ENCODE measurements at places on chromosomes 16 and 17.

- no peak for DNase-seq
Measured at GRCh38 chr17:41773190-41773588, 13.3 kb downstream of the JUP start.

DNA sequence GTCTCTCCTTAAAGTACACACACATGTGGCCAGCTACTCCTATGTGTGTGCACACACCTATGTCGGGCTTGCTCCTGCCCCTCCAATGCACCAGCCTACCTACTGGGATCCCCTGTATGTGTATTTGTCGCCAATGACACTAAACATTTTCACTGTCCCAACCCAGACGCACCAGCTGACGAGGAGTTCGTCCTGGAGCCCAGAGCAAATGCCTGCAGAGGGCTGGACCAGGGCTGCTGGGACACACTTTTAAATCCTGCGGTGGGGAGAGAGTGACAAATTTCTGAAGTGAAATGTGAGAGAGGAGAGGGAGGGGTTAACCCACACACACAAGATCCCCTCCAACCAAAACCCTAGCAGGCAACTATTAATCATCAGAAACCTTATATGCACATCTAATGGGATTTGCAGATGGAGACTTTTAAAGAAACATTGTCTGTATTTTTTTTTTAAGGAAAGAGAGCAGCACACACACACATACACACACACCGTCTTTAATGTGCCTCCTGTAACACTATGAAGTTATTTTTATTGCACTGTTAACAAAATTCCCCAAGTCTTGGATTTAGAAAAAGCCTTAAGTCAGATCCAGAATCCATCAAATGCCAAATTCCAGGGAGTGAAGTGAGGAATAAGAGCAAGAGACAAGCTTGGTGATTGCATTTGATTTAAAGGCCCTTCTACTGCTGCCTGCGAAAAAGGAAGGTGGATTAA is at the start of gene MEOX1:
Gene MEOX1 (minus strand): TSS at position 224 of the 714 bp plus-strand sequence. CDS start 388 bp downstream, outside the sequence.
- peak; percentile 33 for DNase-seq

DNA sequence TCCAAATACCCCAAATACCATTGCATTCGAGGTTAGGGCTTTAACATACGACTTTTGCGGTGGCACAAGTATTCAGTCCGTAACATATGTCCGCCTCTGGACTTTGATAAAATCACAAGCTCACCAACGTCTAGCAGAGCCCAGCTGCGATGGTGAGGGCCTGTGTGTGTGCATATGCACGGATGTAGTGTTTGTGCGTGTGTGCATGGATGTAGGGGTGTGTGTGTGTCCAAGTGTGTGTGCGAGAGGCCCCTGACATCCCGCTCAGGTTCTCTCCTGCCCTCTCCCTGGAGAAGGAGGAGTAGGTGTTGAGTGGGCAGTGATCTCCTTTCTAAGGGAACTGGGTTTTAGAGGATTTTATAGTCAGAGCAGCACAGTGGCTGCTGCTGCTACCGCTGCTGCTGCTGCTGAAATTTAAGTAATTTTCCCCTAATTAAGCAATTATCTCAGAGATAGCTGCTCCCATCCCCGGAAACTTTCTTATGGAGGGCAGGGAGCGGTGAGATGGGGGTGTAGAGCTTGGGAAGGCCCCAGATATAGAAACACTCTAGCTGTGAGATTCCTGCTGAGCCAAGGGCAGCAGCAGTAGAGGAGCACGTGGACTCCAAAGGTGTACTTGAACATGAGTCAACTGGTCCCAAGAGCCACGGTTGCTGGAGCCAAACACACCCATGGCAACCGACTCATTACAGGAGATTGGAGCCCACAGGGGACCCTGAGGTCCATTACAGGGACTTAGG is 121.7 kb upstream of the SDK2 start:
- DNase-seq: no peak

- no peak for DNase-seq
Measured at GRCh38 chr17:58375256-58375655, 23.3 kb upstream of the SUPT4H1 start.

DNA sequence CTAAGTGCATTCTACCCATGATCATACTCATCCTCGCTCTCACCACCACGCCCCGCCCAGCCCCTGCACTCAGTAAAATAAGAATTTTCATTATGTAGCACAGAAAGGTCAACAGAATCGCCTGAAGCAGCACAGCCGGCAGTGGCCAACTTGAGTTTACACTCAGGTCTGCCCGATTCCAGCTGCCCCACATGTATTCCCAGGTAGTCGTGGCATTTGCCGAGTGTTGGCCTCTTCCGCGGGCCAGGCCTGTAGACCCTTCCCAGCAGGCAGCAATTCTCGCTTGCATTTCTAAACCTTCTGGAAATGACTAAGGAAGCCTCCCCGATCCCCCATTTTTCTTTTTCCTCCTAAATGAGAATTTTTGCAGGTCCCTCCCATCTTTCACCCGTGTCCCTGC is 609 bp downstream of the CNGB1 start:
- no peak for DNase-seq

DNA sequence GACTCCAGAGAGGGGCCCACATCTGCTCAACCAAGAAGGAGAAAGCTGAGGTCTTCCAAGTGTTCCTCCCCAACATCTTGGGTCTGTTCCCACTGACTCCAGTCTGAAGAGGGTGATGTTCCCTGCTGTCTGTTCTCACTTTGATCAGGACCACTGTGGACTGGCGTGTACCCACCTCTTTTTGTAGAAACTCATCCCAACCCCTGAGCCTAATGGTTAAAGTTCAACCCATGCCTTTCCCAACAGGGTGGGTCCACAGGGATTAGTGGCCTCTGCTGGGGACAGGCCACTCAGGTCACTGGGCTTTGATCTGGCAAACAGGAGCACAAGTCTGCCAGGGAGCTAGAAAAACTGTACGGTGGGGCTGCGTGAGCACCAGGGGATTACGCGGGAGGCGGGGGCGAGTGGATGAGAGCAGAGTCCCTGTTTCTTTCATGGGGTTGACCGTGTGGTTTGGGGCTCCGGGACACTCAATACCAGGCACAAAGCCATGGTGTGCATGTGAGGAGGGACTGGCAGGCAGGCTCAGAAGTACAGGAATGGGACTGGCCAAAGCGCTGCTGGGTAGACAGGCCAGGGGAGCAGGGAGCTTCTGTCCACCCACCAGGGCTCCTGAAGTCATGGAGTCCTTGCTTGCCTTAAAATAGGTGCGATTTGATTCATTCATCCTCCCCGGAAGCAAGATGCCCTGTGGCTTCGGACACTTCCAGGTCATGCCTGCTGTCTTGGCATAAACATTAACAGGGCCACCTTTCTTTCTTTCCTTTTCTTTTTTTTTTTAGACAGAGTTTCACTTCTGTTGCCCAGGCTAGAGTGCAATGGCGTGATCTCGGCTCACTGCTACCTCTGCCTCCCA is at the start of gene CA5A:
Gene CA5A (minus strand): TSS at position 155 of the 856 bp plus-strand sequence. CDS start 79 bp downstream, at position 76.
- no peak for DNase-seq

- no peak for DNase-seq
Measured at GRCh38 chr16:71974068-71974818, 26.0 kb downstream of the PKD1L3 start.

DNA sequence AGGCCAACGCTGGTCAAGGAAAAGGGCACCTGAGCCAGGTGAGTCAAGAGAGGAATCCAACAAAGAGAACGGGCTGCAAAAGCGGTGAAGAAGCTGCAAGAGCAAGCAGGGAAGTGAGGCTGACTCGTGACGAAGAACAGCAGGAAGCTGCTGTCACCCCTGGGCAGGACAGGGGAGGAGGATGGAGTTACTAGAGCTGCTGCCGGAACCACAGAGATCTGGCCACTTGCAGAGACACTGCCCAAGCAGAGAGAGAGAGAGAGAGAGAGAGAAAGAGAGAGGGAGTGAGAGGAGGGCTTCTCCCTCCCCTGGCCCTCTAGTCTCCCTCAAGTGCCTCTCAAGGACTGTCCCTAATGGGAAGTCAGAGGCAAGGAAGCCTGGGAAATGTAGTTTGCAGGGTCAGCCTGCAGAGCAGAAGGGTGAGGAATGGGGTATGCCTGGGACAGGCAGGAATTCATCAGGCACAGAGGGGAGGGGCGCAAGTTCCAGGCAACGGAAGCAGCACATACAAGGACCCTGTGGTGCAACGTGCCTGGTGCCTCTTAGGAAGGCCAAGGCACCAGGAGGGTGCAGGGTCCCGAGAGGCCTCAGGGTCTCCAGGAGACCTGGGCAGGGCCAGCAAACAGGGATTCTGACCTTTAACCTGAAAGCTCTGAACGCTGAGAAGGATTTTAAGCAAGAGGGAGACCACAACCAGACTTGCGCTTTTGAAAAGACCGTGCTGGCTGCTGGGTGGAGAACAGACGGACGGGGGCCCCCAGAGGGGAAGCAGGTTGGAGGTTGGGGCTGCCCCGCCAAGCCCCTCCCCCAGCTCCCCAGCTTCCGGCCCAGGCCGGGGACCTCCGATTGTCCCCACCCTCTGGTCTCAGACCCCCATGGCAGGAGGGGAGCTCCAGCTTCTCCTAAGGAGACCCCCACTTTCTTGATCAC is 45.8 kb upstream of the CIBAR2 start:
- DNase-seq: no peak

- DNase-seq: peak; percentile 49
Measured at GRCh38 chr17:1561420-1562175, 994 bp downstream of the PITPNA start.

GRCh38 chr16:8489580-8489979 is 100.7 kb downstream of the TMEM114 start:
- no peak for DNase-seq

DNA sequence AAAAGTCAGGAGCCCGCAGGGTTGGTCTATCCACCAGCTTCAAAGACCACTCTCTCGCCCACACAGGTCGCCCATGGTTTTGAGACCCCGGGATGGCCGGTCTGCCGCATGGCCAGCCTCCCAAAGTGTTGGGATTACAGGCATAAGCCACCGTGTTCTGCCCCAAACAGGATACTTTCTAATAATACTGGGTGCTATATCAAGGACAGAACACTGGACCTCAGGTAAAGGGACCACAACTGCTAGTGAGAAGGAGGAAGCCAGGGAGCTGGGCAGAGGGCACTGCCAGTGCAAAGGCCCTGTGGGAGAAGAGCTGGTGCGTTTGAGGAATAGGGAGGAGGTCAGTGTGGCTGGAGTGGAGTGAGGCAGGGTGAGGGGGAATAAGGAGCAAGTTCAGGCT is 34.1 kb downstream of the IL21R start:
- no peak for DNase-seq

DNA sequence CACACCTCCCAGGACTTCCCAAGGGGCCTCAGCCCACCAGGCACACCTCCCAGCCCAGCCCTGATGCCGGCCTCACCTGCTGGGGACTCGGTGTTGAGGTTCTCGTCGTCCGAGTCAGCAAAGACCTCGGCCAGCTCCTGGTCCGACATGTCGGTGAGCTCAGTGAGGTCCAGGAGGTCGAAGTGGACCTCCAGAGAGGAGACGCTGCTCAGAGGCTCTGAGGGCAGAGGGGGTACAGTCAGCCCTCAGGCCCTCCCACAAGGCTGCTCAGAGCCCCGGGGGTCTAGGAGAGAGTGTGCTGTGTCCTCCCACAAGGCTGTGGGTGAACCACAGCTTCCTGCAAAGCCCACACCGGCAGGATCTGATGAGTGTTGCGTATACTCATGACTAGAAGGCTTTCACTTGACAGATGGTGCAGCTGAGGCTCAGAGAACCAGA is 10.5 kb downstream of the DBNDD1 start:
- DNase-seq: peak; percentile 72

DNA sequence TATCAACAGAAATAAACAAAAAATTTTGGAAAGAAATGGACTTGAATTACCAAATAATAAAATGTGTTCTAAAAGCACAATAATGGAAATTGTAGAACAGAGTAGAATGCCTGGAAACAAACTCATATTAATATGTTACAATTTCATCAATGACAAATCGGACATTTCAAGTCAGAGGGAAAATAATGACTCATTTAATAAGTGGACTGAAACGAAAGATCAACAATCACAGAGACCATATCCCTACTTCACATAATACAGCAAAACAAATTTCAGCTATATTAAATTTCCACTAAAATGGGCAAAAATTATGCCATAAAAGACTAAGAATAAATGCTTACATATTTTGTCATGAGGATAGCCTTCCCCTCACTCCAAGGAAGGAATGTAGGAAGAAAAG is 25.7 kb downstream of the CDYL2 start:
- DNase-seq: no peak

DNA sequence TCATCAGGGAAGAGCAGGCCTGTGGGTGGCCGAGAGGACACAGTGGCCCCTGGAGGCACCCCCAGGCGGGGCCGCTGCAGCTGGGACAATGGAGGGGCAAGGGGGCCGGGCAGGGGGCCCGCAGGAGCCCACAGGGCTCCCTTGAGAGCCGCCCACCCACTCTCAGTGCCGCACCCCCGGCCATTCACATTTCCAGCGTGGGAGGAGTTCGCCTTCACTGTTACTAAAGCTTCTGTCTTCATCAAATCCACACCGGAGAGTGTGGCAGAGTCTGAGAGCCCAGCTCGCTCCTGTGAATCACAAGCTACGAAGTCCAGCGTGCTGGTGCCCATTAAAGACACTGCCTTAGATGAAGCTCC is 20.9 kb upstream of the PVALEF start:
- no peak for DNase-seq

GRCh38 chr17:61418449-61418848 is 18.8 kb downstream of the TBX2 start:
- no peak for DNase-seq

GRCh38 chr17:63840591-63841349 is 1.7 kb downstream of the SMARCD2 start:
- DNase-seq: no peak

DNA sequence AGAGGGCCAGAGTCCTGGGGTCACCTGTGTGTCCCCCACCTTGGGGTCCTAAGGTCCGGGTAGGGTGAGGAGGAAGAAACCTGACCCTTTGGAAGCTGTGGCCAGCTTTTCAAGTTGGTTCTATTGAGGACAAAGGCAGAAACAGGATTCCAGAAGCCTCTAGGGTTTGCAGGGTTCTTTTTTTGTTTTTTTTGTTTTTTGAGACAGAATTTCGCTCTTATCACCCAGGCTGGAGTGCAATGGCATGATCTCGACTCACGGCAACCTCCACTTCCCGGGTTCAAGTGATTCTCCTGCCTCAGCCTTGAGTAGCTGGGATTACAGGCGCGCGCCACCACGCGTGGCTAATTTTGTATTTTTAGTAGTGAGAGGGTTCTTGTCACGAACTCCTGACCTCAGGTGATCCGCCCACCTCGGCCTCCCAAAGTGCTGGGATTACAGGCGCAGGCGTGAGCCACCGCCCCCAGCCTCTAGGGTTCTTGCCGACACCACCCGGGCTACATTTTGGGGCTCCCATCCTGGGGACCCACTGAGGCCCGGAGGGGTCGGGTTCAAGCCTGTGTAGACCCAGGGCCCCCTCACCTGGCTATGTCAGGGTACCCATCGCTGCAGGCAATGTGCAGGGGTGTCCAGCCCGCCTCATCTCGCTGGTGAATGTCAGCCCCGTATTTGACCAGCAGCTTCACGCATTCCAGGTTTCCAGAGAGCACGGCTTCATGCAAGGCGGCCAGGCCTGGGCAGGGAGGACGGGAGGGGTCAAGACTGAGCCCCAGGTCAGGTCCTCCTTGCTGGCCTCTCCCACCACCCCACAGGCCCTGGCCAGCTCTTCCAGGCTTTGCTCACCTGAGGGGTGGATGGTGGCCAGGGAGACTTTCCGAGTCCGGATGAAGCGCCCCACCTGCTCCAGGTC is 674 bp downstream of the PPP1R27 start:
- DNase-seq: no peak

DNA sequence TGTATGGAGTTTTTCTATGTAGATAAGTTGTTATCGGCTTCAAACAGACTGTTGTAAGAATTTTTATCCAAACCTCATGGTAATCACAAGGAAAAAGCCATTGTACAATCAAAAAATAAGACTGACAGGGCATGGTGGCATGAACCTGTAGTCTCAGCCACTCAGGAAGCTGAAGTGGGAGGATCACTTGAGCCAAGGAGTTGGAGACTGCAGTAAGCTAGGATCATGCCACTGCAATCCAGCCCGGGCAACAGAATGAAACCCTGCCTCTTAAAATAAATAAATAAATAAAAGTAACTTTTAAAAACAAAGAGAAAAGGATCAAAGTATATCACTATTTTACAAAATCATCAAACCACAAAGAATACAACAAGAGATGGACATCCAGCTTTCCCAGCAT is 14.4 kb downstream of the OR1A1 start:
- no peak for DNase-seq

Data from GM06990 (cell line).